CD4-positive, alpha-beta T cell treated with Interleukin-6 at 100 ng/mL for 8 hours (primary cell): ENCODE measurements at places on chromosomes 5 and 9.

DNA sequence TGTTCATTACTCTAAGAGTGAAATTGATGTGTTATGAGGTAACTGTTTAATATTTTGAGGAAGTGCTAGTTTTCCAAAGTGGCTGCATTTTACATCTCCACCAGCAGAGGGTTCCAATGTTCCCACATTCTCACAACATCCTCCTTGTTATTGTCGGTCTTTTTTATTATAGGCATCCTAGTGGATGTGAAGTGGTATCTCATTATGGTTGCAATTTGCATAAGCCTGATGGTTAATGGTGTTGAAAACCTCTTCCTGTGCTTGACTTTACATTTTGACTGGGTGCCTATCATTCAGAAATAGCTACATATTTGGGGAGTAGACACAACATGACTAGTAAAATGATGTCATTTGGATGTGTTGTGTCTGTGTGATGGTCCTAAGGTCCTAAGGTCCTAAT, 143.6 kb downstream of the MRPS30 start:
- DNase-seq, result no peak

DNA sequence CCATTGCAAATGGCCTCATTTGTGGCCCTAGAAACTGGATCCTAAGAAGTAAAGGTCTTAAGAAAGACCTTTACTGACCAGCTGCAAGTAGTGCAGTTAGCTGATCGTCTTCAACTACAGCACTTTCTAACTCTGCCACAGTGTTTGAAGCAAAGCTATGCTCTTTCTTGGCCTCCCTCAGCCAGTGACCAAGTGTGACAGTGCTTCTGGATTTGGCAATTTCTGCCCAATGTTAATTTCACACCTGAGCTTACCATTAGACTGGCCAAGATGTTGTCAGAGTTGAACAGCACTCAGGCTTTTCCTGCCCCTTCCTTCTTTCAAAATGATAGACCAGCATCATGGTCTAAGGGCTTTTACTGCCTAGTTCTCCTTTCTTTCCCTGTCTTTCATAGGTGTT, 36.1 kb downstream of the UHRF2 start:
- DNase-seq, result no peak

GRCh38 chr9:5643005-5643624, 14.2 kb downstream of the RIC1 start:
- no peak for DNase-seq

DNA sequence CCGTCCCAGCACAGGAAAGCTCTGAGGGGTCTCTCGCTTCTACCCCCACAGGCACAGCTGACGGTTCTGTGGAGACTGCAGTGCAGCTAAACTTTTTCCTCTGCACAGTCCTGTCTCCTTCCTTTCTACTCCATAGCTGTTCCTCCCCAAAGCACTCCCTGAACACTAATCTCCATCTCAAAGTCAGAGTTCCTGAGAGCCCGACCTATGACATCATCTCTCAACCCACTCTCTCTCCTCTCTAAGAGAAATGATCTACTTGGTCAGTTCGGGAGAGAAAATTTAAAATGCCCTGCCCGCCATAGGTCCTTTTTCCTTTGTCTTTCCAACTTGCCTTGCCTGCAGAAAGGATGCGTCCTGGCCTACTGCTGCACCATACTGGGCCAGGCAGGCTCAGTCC, 90.6 kb downstream of the FANCC start:
- DNase-seq, result no peak

DNA sequence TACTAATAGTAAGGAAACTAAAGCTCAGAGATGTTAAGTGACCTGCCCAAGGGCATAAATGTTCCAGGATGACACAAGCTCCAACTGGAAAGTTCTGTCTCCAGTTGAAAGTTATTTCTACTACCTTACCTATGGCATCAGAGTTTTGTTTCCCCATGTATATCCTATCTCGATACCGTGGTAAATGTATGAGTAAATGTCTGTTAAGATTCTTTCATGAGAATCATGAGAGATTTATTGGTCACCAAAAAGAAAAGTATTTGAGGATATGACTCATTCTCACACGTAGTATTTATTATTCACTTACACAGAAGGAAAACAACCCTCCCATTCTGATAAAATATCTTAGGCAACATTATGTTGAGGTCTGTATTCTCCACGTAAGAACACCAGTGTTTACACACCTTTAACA, 11.1 kb upstream of the SHOC1 start:
- no peak for DNase-seq
